Non-pigmented ciliary epithelial cell (primary cell): ENCODE measurements at places on chromosomes 2 and 18.
A peak's percentile ranks its signal among the peaks of the same experiment; 100 is the strongest.

GRCh38 chr18:23450022-23450421 is 3.1 kb upstream of the RIOK3 start:
- no peak for DNase-seq

- no peak for DNase-seq
Measured at GRCh38 chr2:143560724-143561123, 431.5 kb downstream of the ARHGAP15 start.

GRCh38 chr2:111918383-111918806 is 20.0 kb downstream of the MERTK start:
- peak; percentile 57 for DNase-seq

GRCh38 chr2:239727182-239727775 is 297.9 kb downstream of the NDUFA10 start:
- DNase-seq, result no peak

DNA sequence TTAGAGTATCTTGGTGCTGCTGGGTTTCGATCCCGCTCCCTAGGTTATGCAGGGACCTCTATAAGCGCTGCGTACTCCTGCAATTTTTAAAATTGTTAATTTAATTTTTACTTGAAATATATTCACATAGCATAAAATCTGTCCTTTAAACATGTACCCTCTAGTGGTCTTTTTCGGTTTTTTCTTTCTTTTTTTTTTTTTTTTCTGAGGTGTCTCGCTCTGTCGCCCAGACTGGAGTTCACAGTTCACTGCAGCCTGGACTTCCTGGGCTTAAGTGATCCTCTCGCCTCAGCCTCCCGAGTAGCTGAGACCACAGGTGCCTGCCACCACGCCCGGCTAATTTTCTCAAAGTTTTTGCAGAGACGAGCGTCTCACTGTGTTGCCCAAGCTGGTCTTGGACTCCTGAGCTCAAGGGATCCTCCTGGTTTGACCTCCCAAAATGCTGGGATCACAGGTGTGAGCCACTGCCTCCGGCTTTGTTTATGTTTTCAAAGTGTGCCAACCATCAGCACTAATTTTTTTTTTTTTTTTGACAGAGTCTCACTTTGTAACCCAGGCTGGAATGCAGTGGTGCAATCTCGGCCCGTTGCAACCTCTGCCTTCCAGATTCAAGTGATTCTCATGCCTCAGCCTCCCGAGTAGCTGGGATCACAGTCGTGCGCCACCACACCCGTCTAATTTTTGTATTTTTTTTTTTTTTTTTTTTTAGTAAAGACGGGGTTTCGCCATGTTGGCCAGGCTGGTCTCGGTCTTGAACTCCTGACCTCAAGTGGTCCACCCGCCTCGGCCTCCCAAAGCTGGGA is 585 bp upstream of the MOB1A start:
- no peak for DNase-seq

GRCh38 chr2:169141713-169142352 is 72.5 kb downstream of the DHRS9 start:
- DNase-seq, result peak; percentile 13

DNA sequence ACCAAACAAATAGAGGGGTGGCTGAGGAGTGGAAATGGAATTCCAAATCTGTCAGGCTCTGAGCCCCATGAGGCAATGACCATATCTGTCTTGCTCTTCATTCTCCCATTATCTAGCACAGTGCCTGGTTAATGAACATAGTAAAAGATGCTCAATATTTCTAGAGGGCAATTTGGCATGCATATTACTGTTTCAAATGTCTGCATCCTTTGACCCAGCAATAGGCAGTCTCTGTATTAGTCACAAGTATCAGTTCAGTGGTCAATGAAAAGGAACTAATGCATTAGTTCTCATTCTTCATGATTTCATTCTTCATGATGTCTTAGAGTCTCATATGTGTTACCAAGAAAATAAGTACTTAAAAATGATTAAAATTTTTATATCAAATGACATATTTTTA is 28.4 kb upstream of the MALL start:
- no peak for DNase-seq

DNA sequence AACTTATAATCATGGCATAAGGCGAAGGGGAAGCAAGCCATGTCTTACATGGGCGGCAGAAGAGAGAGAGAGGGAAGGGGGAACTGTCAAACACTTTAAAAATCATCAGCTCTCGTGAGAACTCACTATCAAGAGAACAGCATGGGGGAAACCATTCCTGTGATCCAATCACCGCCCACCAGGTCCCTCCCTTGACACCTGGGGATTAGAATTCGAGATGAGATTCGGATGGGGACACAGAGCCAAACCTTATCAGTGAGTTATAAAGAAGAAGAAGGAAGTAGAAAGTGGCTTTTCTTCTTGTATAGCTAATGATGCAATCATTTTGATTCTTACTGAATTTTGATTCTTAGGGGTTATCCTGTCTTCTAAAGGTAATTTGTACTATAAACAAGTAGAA is 51.4 kb downstream of the SMCHD1 start:
- DNase-seq, result no peak

GRCh38 chr2:171880774-171881173 is 13.3 kb downstream of the SLC25A12 start:
- DNase-seq, result no peak

DNA sequence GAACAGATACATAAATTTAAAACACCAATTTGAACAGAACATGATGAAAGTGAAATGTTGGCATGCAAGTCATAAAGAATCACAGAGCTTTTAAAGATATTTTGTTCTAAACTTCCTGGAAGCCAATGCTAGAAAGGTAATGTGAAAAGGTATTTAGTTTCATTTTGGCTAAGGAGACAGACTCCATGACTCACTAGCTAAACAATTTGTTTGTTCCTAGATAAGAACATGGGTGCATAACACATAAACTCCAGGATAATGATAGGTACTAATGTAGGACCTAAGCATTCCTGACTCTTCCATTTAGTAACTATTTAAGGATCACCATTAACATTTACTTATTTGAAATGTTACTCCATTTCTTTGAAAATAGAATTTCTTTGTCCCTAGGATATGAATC is 292.5 kb upstream of the CNTNAP5 start:
- no peak for DNase-seq
